ENCODE measurements at places on chromosomes 5 and 9.

- DNase-seq = no peak
Observed at GRCh38 chr9:108766626-108767161, 89.1 kb downstream of the ACTL7B start.

GRCh38 chr9:30329431-30329830 is 2055.0 kb upstream of the ACO1 start:
- DNase-seq = no peak

DNA sequence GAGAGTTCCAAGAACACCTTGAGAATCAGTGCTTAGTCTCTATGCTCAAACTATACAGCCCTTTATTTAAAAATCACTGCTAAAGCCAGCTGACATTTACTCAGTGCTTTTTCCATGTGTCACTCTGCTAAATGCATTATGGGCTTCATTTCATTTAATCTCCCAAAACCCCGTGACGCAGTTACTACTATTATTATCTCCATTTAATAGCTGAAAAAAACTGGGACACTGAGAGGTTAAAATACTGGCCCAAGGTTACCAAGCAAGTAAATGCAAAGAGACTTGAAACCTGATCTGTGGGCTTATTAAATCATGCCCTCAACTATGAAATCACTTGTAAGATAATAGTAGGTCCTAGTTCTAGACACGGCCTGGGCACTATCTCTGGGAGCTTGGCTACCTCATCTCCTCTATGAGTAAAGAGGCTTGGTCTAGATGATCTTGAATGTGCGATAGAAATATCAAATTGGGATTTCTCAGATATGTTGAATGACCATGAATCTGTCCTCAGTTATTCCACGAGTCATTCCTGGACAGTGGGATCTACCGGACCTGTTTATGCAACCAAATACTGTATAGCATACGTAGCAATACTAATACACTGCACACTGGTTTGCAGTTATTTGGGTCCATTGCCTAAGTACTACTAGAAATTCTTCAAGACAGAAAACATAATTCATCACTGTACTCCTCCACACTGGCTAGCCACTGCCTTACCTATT is 32.3 kb downstream of the MARCHF11 start:
- DNase-seq = no peak

- no peak for DNase-seq
Observed at GRCh38 chr5:30831123-30831522, 362.4 kb upstream of the CDH6 start.

- DNase-seq = no peak
Observed at GRCh38 chr5:6274846-6275543, 103.4 kb downstream of the MED10 start.

DNA sequence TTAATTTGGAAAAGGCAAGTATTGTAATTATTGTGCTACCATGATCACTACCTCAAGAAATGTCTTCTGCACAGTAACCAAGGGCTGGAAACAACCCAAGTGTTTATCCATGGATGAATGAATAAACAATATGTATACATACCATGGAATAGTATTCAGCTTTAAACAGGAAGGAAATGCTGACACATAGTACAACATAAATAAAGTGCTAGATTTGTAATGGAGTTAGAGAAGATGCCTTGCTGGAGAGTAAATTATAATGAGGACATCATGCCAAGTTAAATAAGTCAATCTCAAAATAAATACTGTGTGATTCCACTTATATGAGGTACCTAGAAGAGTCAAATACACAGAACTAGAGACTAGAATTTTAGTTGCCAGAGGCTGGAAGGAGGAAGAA is 160.0 kb downstream of the CCDC192 start:
- no peak for DNase-seq

DNA sequence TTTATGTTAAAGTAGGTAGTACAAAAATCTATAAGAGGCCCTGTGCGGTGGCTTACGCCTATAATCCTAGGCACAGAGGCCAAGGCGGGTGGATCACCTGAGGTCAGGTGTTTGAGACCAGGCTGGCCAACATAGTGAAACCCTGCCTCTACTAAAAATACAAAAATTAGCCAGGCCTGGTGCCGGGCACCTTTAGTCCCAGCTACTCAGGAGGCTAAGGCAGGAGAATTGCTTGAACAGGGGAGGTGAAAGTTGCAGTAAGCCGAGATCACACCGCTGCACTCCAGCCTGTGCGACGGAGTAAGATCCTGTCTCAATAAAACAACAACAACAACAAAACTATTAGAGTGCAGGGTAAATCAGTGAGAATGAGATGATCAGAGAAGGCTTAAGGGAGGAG is 634.5 kb downstream of the NR2F1-AS1 start:
- no peak for DNase-seq

- no peak for DNase-seq
Observed at GRCh38 chr5:17169507-17169906, 47.9 kb upstream of the BASP1 start.

GRCh38 chr5:100779669-100780375 is 123.3 kb downstream of the ST8SIA4 start:
- no peak for DNase-seq

DNA sequence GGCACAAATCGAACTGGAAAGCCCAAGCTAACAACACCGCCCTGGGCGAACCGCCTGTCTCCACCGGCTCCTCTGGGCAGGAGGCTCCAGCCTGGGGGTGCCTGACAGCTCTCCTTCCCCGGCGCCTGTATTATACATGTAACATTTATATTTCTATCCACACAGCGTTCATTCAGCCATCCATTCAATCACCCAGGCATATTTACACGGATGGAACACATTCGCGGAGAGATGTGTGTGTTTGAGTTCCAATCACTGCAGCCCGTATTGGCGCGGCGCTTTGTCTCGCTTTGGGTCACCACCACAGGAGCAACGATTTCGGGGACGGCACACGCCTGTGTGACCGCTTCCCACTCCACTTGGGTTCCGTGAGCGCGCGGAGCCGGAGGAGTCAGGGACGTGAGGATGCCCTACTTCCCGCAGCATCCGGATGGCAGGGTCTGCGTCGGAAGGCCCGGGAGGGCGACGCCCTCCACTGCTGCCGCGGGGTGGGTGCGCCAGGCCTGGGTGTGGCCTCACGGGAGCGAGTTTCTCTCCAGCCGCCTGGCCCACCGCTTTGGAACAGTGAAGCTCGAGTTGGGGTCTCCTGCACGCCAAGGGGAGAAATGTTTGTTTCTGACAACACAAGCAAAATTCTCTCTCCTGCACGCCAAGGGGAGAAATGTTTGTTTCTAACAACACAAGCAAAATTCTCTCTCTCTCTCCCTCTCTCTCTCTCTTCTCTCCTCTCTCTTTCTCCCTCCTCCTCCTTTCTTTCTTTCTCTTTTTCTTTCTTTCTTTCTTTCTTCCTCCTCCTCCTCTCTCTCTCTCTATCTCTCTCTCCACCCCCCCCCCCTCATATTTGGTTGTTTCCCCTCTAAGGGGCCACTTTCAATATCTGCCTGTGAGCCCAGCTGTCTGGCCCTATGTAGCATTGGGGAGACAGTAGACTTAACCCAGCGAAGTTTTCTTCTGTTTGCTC is 1.1 kb upstream of the SV2C start:
- DNase-seq = no peak

DNA sequence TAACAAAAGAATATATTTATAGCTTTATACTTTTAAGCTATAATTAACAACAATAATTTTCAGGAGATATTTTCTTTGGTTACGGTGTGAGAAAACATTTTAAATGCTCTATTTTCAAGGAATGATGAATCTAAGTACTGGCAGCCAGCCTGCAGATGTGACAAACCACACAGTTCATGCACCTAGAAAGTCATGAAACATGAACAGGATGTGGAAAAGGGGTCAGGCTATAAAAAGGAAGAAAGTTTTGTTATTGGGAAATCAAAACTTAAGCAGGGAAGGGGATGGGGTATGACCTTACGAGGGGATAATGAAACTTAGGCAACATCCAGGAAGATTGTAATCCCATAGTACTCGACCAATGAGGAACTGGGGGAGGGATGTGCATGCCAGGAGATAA is 508.7 kb upstream of the GRAMD2B start:
- no peak for DNase-seq

GRCh38 chr9:134605351-134605965 is 36.1 kb upstream of the COL5A1 start:
- DNase-seq = no peak

DNA sequence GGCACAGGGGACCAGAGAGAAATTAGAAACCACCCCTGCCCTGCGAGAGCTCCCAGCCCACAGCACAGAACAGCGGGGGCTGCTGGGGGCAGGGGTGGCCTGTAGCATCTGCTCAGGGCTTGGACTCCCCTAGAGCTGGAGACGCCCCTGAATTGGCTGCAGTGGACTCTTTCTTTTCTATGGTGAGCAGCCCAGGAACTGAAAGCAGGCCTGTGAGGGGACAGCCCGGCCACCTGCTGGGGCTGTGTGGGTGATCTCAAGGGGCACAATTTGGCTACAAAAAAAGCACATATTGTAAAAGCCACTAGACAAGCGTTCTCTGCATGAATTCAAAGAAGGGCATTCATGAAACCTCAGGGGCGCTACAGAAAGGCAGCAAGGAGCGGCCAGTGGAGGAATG is 57.5 kb upstream of the ICE1 start:
- DNase-seq = no peak

DNA sequence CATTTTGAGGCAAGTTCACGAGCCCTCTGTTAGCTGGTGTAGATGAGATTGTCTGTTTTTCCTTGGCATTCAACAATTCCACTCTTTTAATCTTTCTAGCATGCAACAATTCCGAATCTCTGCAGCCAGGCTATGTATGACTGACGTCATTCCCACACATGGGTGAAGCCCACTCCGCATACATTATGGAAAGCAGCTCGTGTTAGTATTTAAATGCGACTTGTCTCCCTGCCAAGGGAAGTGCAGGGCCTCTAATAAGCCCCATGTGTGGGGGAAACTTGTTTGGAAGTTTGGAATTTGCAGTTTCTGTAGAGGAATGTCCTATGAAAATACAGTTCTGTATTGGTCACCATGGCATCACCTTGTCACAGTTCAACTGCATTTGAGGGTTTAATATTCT is 146.0 kb upstream of the FBXL7 start:
- no peak for DNase-seq

GRCh38 chr5:129904667-129905472 is 605 bp downstream of the CHSY3 start:
- DNase-seq = no peak

- DNase-seq = no peak
Observed at GRCh38 chr5:963310-963672, 45.3 kb upstream of the NKD2 start.

DNA sequence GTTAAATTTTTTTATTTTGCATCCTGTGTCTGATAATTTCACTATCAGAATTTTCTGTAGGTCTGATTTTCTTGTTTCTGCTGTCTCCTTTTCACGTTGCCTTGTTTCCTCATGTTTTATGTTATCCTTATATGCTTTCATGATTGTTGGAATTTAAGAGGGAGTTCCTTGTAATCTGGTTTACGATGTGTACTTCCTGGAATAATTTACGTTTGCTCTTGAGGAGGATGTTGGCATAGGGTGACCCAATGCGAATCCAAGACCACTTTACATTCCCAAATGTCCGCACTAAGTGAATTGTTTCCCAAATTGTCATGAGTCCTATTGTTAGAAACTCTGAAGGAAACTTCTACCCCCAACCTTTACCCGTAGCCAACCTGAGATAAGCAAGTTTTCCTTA is 80.3 kb downstream of the ADAMTSL1 start:
- DNase-seq = no peak

- no peak for DNase-seq
Observed at GRCh38 chr5:149013796-149014195, 49.1 kb downstream of the SH3TC2 start.

DNA sequence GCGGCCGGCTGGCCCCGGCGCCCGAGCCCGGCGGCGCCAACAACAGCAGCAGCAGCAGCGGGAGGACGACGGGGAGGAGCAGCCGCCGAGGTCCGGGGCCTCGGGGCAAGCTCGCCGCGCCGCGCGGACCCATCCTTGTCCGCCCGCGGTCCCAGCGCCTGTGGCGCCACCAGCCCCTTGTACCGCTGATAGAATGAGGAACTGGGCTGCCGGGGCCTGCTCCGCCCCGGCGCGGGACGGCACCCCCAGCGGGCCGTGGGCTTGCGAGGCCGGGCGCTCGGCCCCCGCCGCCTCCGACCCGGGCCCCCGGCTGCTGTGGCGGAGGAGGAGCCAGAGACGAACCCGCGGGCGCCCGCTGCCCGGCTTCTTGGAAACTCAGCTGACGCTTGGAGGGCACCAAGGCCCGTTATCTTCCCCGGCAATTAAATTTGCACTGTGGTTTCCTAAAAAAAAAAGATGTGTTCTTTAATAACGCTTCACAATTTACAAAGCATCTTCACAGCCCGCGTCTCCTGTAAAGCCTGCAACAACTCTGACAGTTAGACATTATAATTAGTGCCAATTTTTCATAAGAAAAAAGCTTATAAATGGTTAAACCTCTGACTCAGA is at the start of gene ARSB:
Gene ARSB (minus strand): TSS at position 195 of the 609 bp plus-strand sequence. CDS start 62 bp downstream, at position 133.
- DNase-seq = peak; percentile 45

- no peak for DNase-seq
Observed at GRCh38 chr5:124516567-124516966, 229.9 kb downstream of the ZNF608 start.

GRCh38 chr5:118565335-118565971 is 422.9 kb downstream of the DTWD2 start:
- DNase-seq = no peak

- DNase-seq = no peak
Observed at GRCh38 chr5:45639040-45639439, 57.1 kb downstream of the HCN1 start.
